ENCODE measurements at places on chromosomes 1 and 21.
A peak's percentile ranks its signal among the peaks of the same experiment; 100 is the strongest.

DNA sequence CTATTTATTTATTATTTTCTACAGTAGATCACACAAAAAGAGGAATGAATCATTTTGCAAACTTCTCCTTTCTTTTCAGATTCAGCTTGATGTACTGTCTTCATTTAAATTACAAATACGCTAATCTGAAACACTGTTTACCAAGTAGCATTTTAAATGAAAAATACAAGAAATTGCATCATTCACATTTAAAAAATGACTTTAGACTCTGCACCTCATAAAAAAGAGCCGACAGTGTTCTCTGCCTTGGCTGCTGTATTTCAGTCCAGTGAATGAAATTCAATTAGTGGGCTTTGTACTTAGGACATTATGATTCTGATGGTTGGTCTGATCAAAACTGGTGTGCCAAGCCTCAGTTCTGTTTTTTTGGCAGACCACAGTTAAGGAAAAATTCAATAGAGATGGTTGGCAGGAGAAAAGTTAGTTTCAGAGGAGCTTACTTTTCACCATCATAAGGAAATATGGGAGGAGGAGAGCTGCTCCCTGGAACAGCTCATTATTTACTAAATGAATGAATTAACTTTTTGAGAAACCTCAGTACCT, 222.4 kb upstream of the ESRRG start:
- DNase-seq, result no peak

DNA sequence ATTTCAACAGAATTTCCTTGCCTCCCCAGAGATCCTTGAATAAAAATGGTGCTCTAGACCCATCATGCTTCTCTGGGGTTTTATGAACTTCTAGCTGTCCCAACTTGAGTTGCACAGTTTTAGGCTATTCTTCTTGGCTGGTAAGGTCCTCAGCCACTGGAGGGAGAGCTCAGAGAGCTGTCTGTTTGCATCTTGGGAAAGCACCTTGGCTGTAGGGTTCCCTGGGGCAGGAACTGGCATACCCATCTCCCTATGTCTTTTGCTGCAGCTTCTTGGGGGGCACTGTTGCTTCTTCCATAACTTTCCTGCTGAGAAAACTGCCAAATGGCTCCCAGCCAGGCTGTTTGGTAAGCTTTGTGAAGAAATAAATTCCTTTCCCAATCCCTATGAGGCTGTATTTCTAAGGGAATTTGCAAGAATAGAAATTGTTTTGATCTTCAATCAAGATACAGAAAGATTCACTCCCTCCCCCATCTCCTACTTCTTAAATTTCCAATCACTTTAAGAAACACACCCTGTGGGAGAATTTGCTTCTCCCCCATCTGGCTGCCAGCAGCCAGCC, 8.2 kb upstream of the FMOD start:
- peak; percentile 24 for DNase-seq

GRCh38 chr1:76408303-76408702, 333.8 kb downstream of the ST6GALNAC3 start:
- DNase-seq, result no peak

DNA sequence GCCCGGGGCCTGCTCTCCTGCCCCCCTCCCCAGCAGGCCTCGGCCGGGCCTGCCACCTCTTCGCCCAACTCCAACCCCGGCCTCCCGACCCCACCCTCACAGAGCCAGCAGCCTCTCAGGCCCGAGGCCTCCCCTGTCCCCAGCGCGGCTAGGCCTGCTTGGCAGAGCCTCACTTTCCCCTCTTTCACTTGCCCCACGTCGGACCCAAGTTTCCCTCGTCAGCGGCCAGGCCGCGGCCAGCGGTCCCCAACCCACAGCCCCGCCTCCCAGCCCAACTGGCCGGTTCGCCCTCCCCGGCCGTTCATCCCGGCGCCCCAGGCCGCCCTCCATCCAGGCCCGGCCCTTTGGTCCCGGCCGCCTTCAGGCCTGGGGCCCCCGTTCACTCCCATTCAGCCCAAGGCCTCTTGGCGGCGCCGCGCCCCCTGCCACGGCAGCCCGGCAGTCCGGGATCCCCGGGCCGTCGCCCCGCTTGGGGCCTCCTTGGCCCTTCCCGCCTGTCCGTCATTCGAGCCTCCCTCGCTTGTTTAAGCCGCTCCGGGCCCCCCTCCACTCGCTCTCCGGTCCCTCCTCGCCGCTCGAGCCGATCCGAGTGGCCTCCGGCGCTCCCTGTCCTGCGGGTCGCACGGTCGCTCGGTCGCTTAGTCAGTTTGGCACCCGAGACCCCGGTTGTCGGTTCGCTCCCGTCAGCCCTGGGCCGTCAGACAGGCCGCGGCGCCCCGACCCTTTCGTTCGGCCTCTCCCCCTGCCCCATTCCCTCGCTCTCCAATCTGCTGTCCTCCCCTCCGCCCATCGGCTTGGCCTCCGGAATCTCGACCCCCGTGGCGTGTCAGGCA, 1.4 kb downstream of the LRRC41 start:
- peak; percentile 53 for DNase-seq

DNA sequence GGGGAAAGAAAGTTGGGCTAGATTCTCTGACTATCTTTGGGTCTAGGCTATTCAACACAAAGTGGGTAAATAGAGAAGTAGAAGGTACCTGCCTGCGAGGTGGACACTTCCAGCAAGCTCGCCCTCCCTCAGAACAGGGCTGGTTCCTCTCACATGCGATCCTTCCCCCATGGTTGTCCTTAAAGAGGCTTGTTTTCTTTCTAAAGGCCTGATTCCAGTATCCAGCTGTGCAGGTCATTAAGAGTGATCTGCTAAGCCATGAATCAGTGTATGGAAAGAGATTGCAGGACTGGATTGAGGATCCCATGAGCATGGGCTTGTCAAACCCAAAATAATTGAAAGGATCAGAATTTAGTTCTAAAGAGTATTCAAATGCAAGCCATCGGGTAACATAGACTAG, 189.0 kb downstream of the URB2 start:
- DNase-seq, result no peak

DNA sequence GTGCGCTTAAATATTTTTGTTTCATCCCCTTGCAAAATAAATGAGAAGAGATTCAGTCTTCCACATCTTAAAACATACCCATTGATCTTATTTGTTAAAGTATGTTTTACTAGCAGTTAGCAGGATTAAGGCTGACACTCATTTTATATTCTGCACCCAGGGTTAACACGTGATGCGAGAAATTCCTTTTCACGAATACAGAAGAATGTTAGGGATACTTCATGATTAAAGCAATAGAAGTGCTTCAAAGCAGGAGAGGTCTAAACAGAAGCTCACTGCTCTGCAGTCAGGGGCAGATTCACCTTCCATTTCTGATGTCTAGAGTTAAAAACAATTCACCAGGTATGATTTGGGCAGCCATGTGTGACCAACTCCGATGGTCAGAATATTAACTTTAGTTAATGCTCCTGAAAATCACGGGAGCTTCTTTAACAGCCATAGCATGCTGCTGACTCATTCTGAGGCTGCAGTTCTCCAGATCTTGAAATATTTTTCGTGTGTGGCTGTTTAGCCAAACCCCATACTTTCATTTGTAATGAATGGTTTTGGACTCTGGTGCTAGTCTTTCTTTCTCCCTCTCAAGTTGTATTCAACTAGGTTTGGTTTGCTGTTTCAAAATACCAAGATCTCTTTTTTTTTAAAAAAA, 19.7 kb downstream of the BCAR3 start:
- DNase-seq, result peak; percentile 81

GRCh38 chr1:161486806-161487741, 18.2 kb upstream of the FCGR2A start:
- peak; percentile 63 for DNase-seq

DNA sequence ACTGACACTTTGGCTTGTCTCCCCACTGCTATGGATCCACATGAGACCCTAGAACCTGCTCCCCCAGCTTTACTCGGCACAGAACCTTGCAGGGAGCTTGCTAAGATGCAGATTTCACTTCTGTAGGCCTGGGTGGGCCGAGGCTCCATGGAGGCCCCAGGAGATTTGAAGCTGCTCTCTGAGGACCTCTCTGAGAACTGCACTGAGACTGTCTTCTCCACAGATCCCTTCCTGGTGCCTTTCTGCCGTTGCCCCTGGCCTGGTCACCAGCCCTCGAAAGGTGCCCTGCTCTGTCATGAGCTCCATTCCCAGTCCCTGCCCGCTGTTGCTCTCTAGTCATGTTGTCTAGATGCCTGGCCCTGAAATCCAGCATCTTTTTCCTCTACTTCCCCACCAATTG, 588.4 kb downstream of the AJAP1 start:
- no peak for DNase-seq

DNA sequence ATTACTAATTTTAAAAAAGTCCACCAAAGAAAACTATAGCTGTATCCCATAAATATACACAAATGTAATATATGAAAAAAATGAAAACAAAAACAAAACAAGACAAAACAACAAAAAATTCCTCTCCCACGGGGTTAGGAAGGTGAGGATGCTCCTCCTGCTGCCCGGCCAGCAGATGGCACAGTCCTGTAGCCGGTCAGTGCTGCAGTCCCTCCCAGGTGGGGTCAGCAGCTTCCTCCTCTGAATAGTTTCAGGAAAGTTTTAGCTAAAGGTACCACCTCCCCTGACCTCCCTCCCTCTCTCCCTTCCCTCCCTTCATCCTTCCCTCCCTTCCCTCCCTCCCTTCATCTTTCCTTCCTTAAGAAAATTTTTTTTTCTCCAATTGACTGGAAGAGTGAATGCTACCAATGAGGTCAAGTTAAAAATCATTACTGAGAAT, 67.8 kb upstream of the BCL10 start:
- DNase-seq, result peak; percentile 48

DNA sequence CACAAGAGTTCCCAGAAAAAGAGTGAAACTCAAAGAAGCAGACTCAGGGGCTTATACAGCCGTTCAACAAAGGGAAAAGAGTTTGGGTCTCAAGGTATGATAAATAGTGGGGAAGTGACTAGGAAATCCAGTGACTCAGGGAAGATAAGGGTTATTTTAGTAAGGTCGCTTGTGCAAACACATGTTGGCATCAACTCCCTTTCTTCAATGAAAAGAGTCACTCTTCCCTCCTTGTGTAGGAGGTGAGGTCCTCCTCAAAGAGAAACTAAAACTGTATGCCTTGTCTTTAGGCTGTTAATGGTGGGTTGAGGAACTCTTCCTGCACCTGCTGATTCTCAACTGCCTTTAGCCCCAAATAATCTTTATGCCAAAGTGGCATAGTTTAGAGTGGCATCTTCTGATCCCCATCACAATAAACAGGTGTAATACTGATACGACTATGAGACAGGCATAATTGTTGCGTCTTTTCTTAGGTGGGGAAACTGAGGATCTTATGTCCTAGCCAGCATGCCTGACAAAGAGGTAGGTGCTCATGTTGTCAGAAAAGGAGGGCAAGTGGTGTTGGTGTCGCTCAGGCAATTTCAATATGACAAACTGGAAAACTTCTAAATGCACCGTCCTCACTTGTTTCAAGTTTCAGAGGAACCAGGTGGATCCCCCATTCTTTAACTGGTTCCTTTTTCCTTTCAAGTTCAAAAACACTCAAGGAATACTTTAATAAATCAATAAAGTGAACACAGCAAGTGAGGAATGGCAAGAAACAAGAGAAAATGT, 294.1 kb upstream of the RUNX1 start:
- no peak for DNase-seq

GRCh38 chr21:42465008-42465802, 30.8 kb downstream of the RSPH1 start:
- DNase-seq, result no peak

- peak; percentile 40 for DNase-seq
Observed at GRCh38 chr1:20634594-20635084, 1.4 kb downstream of the PINK1 start.

GRCh38 chr1:2535455-2535854, 5.4 kb upstream of the HES5 start:
- DNase-seq, result no peak

DNA sequence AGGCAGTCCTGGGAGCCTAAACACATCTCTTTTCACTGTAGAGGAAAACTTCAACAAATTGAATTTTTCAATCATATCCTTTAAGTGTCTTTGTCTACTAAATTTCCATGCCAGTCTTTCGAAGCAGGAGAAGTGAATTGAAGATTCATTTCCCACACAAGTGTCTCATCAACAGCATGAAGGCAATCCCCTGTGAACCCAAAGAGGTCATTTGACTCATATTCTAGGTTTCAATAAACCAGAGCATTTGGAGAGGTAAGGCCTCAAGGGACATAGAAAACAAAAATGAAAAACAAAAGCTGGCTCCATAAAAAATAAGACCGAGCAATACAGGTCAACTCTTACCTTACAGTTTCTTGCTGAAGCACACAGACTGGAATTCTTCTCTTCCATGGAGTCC, 94.1 kb upstream of the ATP1B1 start:
- no peak for DNase-seq

GRCh38 chr1:9265968-9266367, 26.7 kb upstream of the SPSB1 start:
- no peak for DNase-seq

GRCh38 chr1:49319426-49319963, 542.8 kb upstream of the BEND5 start:
- DNase-seq, result no peak

GRCh38 chr1:19325368-19325957, 13.3 kb downstream of the SLC66A1 start:
- no peak for DNase-seq

DNA sequence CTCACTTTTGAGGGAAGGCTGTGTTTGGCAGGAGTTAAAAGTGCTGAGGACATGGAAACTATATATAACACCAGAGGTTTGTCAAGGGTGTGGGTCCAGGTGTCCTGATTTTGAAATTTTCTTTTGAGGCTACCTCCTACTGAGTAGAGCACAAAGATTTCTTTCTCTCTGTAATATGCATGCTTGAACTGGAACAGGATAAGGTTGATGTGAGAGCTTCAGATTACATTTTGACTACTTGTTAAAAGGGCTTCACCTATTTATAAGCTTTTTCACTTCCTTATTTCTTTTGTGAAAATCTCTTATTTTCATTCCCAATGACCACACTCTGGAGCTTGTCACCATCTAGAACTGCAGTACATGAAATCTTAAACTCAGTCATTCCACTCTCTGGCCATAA, 59.8 kb upstream of the PLA2G4A start:
- no peak for DNase-seq

GRCh38 chr1:11273595-11274234, 717 bp downstream of the UBIAD1 start:
- DNase-seq, result no peak

GRCh38 chr1:205950280-205950679, 7.0 kb upstream of the SLC26A9 start:
- DNase-seq, result peak; percentile 94

DNA sequence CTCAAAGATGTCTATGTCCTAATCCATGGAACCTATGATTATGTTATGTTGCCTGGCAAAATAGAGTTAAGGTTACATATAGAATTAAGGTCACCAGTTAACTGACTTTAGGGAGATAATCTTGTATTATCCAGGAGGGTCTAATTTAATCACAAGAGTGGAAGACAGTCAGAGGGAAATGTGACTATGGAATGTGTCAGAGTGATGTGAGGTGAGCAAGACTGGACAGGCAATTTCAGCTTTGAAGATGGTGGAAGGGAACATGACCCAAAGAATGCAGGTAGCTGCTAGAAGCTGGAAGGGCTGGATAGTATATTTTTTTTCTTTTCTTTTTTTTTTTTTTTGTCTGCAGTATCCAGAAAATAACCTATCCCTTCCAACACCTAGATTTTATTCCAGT, 241.7 kb upstream of the NEGR1 start:
- no peak for DNase-seq

- DNase-seq, result no peak
Observed at GRCh38 chr1:168970926-168971659, 135.4 kb upstream of the ATP1B1 start.

GRCh38 chr1:193060938-193061337, 1.5 kb downstream of the RO60 start:
- peak; percentile 4 for DNase-seq

GRCh38 chr1:103256490-103256889, 148.2 kb upstream of the COL11A1 start:
- no peak for DNase-seq

All from AG08395 (cell line).